ENCODE measurements at places on chromosomes 4 and X.

DNA sequence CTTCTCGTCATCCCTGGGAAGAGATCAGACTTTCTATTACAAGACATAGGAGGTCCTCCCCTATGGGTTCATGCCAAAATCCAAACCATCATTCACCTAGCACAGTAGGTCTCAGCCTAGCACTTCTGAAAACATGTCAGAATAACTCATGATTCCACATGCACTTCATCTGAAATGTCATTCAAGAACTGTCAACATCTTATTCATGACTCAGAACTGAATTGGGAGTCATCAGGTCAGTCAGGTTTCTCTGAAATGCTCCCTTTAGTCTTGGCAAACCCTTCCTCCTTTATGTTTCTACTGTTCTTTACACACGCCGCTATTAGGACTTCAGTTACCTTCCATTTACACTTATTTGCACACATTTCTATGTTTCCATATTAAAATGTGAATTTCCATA, 67.2 kb downstream of the ANTXR2 start:
- no peak for DNase-seq

DNA sequence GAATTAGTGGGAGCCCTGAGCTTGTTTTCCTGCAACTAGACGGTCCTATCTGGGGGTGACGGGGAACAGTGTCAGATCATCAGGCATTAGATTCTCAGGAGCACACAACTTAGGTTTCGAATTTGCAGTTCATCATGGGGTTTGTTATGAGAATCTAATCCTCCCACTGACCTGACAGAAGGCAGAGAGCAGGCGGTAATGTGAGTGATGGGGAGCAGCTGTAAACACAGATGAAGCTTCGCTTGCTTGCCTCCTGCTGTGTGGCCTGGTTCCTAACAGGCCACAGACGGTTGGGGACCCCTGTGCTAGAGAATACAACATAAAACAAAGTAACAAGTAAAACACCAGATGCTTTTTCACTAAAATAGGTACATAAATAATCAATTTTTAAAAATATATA, 86.2 kb upstream of the BLTP1 start:
- no peak for DNase-seq

DNA sequence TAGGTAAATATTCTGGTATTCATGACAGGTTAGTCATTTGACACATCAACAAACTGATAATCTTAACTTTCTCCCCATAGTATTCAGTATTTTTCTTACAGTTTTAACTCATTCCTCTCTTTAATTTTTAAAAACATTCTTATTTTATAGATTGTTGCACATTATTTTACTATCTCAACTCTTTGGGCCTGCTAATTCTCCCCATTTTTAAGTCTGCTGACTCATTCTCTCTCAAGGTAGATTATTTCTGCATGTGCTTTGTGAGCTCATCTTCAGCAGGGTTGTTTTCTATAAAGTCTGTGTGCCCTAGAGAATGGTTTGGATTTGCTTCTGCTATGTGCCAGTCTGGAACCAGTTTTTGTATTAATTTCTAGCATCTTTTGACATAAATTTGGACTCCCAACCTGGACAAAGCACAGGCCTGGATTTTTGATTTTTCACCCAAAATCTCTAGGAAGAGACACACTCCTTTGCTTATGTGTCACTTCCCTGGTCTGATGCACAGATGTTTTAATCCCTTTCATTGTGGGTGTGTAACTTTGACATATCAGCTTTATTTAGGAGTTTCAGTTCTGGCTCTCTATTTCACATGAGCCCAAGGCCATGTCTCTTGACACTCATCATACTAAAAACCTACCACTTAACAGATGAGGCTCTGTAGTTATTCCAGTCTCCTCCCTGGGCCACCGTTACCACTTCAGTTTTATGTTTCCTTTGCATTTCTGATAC, 194.3 kb upstream of the PGRMC2 start:
- no peak for DNase-seq

- no peak for DNase-seq
Measured at GRCh38 chr4:87953826-87954225, 21.7 kb upstream of the SPP1 start.

DNA sequence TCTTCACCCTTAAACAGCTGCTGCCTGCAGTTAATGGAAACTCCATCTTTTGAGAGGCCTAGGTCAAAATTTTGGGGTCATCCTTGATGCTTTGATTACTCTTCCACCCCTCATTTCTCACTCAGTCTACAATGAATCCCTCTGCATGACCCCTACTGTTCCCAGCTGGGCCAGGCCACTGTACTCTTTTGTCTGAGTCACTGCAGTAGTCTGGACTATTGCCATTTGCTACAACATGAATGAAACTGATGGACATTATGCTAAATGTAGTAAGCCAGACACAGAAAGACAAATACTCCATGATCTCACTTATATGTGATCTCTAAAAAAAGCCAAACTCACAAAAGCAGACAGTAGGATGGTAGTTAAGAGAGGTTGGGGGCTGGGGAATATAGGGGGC, 28.3 kb downstream of the STK32B start:
- DNase-seq, result no peak

GRCh38 chr4:112516471-112517066, 589 bp upstream of the NEUROG2 start:
- no peak for DNase-seq

DNA sequence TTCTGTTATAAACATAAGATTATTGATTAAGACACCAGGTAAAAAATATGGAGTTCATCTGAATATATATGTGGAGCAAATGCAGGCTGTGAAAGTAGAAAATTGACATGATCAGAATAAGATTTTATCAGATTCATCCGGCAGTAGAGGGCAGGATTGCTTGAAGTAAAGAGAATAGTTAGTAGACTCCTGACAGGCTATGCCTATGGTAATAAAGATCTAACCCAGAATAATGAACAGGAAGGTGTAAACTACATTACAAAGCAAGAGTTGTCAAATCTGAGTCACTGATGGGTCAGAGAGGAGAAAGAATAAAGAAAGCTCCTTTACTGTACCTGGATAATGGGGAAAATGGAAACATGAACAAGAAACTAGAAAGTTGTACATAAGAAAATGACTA, 20.8 kb upstream of the TMEM184C start:
- no peak for DNase-seq

DNA sequence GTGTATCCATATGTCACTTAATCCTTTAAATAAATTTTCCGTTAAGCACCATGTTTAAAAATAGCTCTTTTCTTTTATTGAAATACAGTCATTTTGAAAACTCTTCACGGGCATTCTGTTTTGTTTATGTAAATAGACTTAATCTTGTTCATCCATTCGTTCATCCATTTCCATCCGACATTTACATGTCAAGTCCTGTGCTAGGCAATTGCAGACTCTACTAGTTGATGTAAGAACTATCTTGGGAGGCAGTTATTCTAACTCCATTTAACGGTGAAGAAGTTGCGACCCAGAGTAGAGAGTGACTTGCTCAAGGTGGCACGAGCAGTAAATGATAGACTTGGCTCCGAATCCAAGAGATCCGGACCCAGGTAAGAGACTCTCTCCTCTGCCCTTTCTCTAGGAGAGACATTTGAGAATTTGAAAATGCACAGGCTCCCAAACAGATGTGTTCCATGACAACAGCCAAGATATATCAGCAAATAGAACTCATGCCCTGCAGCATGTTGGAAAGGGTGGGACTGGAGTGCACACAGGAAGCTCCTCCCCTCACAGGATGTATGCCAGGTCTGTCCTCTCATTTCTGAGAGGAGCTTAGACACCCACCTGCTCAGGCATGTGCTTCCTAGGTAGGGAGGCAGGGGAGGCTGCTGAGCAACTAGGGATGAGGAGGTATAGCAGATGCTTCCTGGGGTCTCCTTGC, 64.5 kb downstream of the DRD5 start:
- DNase-seq, result no peak

DNA sequence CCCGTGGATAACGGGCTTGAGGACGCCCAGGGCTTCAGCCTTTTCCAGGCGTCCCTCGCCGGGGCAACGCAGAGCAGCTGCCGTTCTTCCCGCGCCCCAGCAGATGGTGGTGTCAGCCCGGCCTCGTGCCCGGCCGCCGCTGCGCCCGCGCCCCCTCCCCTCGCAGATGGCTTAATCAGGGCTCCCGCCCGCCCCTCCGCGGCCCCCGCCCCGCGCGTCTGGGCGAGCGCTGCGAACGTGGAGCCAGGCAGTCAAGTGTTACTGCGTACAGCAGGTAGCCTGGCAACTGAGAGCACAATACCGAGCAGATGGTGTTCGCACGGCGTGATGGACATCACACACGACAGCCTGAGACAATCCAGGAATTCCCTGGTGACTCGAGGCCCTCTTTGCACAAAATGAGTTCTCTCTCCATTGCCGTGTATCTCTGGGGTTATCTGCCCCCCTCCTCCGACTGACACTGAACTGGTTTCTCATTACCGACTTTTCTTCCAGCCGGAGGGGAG, 69.3 kb downstream of the MGST2 start:
- DNase-seq, result peak; percentile 25

DNA sequence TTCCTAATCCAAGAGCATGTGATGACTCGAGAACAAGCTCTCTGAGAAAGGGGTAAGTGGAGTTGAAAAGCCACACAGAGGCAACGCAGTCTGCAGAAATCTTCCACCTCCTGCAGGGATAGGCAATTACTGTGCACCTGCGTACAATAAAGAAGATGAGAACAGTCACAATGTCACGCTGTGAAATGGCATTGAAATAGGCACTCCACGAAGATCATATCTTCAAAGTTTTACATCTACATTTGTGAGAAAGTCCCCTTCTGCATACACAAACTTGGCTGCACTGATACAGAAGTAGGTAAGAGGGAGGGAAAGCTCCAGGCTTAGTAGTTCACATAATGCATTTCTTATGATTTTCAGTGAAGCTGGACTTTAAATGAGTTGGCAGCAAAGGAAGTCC, 27.1 kb downstream of the DDX60L start:
- no peak for DNase-seq

DNA sequence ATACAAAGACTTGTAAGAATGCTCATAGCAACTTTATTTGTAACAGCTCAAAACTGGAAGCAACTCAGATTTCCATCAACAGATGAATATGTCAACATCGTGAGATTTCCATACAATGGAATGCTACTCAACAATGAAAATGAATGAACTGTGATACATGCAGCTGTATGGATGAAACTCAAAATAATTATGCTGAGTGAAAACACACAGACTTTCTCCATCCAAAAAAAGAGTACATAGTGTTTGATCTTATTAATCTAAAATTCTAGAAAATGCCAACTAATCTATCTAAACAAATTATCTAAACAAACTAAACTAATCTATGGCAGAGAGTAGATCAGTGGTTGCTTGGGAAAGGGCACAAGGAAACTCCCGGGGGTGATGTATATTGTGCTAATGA, 42.7 kb downstream of the PPP1R2C start:
- DNase-seq, result no peak

- DNase-seq, result no peak
Measured at GRCh38 chr4:36206603-36207311, 37.6 kb downstream of the ARAP2 start.

GRCh38 chr4:73068491-73069337, 802 bp downstream of the COX18 start:
- DNase-seq, result no peak

DNA sequence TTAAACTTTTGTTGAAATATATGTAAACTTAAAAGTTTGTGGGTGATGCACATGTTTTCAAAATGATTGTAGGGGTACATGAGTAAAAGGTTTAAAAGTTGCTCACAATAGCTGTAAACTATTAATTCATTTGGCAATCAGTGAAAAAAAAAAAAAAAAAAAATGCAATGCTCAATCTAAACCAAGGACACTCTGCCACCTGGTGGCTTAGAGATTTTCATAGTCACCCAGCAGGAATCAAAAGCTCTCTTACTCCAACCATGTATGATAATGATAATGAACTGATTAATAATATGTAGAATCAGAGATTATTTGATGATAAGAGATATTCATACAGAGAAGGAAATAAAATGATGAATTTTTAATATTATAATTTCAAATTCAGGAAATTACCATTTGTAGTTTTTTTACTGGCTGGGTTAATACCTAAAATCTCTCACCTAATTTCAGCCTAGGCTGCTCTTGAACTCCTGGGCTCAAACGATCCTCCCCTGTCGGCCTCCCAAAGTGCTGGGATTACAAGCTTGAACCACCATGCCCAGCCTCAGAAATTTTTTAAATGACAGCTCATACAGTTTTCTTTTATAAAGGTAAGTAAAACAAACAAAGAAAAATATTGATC, 46.9 kb upstream of the SLC25A4 start:
- no peak for DNase-seq

DNA sequence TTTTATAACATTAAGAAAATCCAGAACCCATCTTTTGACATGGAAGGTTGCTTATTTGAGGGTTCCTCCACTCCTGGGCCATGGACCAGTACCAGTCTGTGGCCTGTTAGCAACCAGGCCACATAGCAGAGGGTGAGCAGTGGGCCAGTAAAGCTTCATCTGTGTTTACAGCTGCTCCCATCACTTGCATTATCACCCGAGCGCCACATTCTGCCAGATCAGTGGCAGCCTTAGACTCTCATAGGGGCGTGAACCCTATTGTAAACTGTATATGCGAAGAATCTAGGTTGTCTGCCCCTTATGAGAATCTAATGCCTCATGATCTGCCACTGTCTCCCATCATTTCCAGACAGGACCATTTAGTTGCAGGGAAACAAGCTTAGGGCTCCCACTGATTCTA, 58.6 kb downstream of the NDST4 start:
- no peak for DNase-seq

GRCh38 chr4:15376594-15376993, 51.2 kb upstream of the C1QTNF7 start:
- no peak for DNase-seq

DNA sequence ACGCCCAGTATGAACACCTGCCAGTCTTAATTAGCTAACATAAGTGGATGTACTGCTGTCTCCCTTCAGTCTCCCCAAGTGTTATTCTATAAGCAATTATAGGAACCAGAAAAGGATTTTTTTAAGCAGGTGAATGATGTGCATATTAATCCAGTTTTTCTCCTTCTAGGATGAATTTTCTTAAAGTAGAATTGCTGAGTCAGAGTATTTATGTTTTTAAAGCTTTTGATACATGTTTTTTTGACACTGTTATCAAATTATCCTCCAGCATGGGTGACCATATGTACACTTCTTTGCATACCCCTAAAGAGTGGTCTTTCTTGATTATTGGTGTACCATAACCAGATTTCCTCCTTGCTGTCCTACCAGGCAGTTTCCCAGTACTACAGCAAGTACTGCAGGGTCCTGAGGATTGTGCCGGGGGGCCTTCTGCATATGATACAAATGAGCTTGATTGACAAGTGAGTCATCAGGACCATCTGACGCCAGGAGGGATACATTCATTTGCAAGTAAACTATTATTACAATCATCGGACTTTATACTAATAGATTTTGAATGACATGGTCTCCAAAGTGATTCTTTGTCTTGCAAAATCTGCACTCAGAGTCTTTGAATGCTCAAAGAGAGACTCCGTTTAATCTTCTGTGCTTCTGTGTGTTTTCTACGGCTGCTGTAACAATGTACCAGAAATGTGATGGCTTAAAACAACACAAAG, 10.7 kb upstream of the PCYT1B start:
- no peak for DNase-seq

Measured in stimulated activated CD4-positive, alpha-beta T cell treated with anti-CD3 and anti-CD28 coated beads, Interleukin-1b, Interleukin-23, amount 100 ng/mL, for 1 hour (primary cell).